ENCODE measurements at places on chromosomes 12 and 14. TPM values are rescaled to one million over a fixed set of nuclear protein-coding genes. Genes with fewer than 3 reads are reported as not detected.

GRCh38 chr12:24600551-24600950, 348.4 kb downstream of the BCAT1 start:
- no peak for DNase-seq

DNA sequence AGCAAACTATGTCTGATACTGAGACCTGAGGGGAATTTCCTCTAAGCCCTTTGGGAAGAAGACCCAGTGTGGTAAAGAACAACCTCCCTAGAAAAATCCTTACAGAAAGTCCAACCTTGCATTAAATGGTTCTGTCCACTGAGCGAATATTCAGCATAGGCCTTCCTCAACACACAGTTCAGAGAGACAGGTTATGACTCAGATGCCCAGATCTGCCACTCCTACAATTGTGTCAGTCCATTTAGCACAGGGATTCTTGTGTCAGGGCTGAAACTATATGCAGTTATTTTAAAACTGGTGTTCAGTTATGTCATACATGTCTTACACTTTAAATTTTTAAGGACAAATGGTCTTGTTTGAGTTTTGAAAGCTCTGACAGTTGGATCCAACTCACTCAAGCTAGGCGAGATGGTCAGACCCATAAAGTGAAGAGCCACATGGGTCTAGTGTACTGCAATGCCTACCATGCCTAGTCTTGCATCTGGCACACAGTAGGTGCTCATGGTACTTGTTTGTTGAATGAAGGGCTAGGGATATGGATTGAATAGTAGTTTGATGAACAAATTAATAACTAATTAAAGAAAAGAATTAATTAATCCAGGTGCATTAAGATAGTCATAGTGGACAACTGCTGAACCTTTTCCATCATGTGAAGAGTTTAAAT, 207.5 kb upstream of the PWP1 start:
- peak; percentile 10 for DNase-seq

GRCh38 chr14:36132826-36133225, 43.7 kb downstream of the PTCSC3 start:
- no peak for DNase-seq

GRCh38 chr14:80669426-80669825, 272.1 kb downstream of the CEP128 start:
- no peak for DNase-seq

- peak; percentile 98 for DNase-seq
Observed at GRCh38 chr14:52703225-52703624, 3.8 kb upstream of the PSMC6 start.

DNA sequence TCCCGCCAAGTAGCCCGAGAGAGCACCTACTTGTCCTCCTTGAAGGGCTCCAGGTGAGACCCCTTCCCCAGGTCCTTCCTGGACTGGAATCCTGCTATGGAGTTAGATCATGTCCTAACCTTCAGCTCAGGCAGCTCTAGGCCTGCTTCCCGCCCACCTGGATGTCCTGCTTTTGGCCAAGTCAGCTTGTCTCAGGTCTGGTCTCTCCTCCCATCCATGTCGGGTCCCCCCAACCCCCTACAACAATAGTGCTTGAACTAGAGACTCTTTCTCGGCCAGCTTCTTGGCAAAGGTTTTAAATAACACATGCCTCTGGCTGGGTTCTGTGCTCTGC, 3.6 kb downstream of the NAB2 start:
- no peak for DNase-seq

DNA sequence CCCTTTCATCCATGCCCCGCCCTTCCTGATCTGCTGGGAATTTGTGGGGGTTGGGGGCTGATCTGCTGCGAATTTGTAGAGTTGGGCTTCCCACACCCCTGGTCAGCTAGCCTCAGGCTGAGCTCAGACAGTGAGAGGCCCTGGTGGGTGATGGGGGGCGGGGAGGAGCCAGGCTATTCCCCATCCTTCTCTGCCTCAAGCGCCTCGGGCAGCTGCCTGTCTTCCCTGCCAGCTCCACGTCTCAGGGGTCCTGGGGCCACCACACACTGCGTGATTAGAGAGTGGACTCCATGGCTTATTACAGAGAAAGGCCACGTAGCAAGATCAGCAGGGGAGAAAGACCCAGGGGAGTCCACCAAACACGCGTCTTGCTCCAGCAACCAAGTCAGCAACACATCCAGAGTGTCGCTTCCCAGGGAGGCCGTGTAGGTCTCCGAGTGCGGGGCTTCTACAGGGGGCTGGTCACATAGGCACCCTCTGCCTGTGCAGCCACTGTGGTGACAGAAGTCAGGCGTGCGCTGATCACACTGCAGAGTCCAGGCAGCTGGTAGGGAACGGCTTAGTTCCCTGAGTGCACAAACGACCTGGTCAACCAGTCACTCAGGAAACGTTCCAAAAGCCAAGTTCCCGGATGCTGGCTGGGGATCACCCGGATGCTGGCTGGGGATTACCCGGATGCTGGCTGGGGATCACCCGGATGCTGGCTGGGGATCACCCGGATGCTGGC, 254.4 kb upstream of the SFSWAP start:
- DNase-seq, result no peak

DNA sequence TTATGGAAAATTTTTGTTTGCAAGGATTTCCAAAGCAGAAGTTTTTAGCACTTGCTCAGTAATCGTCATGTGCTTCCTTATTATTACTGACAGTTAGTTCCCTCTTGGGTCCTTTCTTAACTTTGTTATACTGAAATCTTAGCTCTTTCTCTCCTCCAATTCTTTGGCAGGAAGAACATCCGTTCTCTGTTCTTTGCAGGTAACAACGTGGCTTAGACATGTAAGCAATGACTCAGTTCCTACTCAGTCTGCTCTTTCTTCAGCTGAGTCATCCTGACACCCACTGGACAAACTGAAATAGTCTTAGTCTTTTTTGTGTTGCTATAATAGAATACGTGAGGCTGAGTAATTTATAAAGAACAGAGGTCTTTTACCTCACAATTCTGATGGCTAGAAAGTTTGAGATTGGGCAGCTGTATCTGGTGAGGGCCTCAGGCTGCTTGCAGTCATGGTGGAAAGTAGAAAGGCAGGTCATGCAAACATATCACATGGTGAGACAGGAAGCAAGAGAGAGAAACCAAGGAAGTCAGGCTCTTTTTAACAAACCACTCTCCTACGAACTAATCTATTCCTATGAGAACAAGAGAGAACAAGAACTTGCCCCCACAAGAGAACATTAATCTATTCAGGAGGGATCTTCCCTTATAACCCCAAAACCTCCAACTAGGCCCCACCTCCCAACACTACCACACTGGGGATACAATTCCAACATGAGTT, 49.2 kb downstream of the TESPA1 start:
- DNase-seq, result peak; percentile 87

DNA sequence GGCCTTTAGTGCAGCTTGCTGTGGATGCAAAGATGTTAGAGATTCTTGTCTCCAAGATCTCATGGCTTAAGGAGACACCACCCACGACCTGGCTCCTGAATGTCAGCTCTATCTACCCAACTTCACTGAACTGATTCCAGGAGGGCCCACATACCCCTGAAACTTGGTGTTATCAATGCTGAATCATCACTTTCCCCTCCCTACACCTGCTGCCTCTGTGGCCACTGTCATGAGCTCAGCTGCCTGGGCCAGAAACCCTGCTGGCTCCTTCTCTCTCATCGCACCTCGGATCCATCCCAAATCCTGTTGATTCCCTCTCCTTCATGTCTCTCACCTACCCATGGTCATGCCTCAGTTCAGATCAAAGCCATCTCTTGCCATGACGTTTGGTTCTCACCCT, 15.1 kb upstream of the LHX5 start:
- no peak for DNase-seq

DNA sequence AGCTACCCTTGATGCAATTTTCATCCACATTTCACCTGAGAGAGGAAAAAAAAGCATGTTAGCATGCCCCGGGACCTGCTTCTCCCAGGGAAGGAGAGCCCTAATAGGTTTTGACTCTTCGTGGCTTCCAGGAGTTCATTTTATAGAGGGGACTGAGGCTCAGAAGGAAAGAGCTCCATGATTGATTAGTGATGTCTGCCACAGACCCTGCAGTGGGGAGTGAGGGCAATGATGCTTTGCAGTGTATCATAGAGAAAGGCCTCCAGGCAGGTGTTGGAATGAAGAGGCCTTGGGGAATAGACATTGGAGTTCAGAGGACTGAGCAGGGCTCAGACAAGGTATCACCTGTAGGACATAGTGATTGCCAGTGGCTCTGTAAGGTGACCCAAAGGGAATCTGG, 41.5 kb downstream of the RNFT2 start:
- no peak for DNase-seq

DNA sequence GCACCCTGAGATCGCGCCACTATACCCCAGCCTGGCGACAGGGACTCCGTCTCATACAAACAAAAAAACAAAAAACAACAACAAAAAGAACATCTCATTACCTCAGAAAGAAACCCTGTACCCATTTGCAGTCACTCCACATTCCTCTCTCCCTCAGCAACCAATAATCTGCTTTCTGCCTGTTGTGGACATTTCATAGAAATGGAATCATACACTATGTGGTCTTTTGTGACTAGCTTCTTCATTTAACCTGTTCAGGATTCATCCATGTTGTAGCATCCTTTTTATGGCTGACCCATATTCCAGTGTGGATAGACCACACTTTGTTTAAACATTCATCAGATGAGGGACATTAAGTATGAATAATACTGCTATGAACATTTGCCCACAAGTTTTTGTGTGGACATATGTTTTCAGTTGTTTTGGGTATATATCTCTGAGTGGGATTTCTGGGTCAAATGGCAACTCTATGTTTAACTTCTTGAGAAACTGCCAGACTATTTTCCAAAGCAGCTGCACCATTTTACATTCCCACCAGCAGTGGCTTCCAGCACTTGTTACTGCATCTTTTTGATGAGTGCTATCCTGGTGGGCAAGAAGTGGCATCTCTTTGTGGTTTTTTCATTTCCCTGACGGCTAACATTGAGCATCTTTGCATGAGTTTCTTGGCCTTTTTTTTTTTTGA, 5.9 kb upstream of the RCOR1 start:
- peak; percentile 48 for DNase-seq

- DNase-seq, result no peak
Observed at GRCh38 chr14:68719634-68720384, 73.1 kb downstream of the ZFP36L1 start.

GRCh38 chr12:15444523-15444922, 122.2 kb downstream of the PTPRO start:
- no peak for DNase-seq

DNA sequence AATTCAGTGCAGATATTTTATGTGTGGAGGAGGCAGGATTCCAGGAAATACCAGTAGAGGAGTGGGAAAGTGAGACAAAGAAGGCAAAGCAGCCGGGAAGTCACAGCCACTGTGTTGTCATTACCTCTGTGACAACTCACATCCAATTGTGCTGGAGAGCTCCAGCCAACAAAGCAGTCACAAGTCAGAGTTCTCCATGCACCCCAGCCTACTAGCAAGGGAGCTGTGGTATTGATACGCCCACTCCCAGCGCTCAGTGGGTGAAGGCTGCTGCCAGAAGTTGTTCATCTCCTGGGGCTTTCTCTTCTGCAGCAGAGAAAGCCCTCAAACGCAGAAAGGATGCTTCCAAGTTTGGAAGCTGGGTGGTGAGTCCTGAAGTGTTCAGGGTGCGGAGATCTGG, 93.9 kb downstream of the DICER1 start:
- no peak for DNase-seq

- no peak for DNase-seq
Observed at GRCh38 chr12:105330931-105331804, 677 bp downstream of the C12orf75 start.

GRCh38 chr12:65993781-65994180, 136.8 kb downstream of the LLPH start:
- DNase-seq, result no peak

DNA sequence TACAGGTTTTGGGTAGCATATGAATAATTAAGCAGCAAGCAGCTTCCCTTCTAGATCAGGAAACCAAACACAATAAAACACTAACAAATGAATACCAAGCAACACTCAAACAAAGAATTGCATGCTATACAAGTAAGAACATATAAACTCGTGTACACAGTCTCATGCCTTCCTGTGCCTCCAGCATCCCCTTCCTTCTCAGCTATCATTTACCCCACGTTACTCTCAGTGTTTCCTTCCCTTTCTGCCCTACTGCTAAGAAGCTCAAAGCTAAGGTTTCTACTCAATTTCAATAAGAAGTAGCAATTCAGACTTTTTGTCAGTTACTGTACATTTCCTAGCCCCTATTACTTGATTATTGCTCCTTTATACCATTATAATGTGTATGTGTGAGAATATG, 81.0 kb downstream of the DUSP16 start:
- DNase-seq, result no peak

DNA sequence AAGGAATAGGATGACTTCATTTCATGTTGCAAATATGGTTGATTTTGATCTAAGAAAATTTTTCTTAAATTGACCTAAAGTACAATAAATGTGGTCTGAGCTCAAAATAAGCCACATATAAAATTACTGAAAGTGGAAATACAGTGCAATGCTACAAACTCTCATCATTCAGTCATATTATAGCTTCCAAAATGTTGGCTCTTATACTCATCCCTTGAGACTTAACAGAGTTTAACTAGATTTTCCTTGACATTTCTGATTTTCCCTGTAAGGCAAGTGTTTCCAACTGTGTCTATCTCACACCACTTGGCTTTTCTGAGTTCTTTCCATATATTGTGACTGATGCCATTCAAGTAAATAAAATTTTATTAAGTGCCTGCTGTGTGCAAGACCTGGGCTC, 123.7 kb upstream of the NTF3 start:
- DNase-seq, result no peak

- no peak for DNase-seq
Observed at GRCh38 chr14:98501335-98501734, 770.7 kb downstream of the BCL11B start.

DNA sequence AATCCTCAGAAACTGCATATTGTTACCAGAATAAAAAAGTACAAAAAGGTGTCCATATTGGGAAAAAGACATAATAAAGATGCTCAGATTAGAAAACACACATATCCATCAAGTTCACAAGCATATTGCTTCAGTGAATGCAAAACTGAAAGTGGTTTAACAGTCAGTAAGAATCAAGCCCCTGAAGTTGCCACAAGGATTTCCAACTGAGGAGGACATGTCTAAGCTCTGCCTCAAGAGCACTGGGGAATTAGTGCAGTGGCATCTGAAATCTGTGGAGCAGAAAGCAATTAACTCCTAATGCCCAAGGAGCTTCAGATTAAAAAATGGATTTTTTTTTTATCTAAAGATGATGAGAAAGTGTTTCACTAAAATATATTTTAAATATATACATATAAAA, 113.2 kb downstream of the DENND5B start:
- DNase-seq, result no peak

- no peak for DNase-seq
Observed at GRCh38 chr14:72851635-72852034, 42.3 kb downstream of the DPF3 start.

- DNase-seq, result peak; percentile 41
Observed at GRCh38 chr14:75980856-75981255, 939 bp downstream of the TGFB3 start.

GRCh38 chr14:103126873-103127304, 3.6 kb downstream of the TNFAIP2 start:
- DNase-seq, result no peak

GRCh38 chr14:50862036-50862570, 9.8 kb upstream of the ABHD12B start:
- DNase-seq, result peak; percentile 75

The NGB gene
- total RNA-seq, result not detected

The CCDC196 gene
- not detected for total RNA-seq

The OR4K13 gene
- total RNA-seq, result not detected

The FERMT2 gene
- total RNA-seq, result 133 TPM

The IL26 gene
- not detected for total RNA-seq

The DCN gene
- total RNA-seq, result 2,298 TPM

The PROX2 gene
- total RNA-seq, result not detected

The KLRC3 gene
- total RNA-seq, result not detected

The RNU4-1 gene
- total RNA-seq, result under 0.01 TPM

The CCDC177 gene
- total RNA-seq, result not detected

The SLC35E3 gene
- total RNA-seq, result 7.0 TPM
